ENCODE measurements at places on chromosomes 3 and 15.

DNA sequence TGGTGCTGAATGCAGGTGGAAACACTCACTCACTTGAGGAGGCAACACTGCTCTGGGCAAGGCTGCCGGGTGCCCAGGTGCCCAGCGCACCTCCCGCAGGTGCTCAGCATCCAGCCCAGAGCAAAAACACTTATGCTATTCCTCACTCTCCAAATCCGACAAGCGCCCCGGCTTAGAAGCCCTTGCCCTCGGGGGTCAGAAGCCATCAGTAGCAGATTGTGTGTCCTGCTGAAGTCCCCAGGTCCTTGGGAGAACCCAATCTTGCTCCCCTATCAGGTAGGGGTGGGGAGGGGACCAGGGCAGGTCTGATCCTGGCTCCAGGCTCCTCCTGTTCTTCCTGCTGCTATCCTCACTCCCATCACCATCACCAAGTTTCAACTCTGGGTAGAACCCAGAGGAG is 46.7 kb downstream of the TLE3 start:
- peaks cover 57% of the 10 kb centered on the region for H3K36me3 ChIP-seq
- DNase-seq: no peak
- H3K27me3 ChIP-seq: no peaks in the 10 kb centered on the region
- H3K27ac ChIP-seq: no peak overlapping the region
- H3K4me1 ChIP-seq: no peaks in the 10 kb centered on the region

GRCh38 chr15:70358011-70358819 is 260.5 kb upstream of the TLE3 start:
- no peaks in the 10 kb centered on the region for H3K36me3 ChIP-seq
- H3K27ac ChIP-seq: no peak overlapping the region
- no peaks in the 10 kb centered on the region for H3K4me1 ChIP-seq

- H3K4me1 ChIP-seq: peaks cover 5% of the 10 kb centered on the region
- no peak overlapping the region for H3K27ac ChIP-seq
- H3K4me3 ChIP-seq: no peak overlapping the region
- H3K36me3 ChIP-seq: peaks cover 3% of the 10 kb centered on the region
Measured at GRCh38 chr3:39295184-39295775, 15.4 kb upstream of the CX3CR1 start.

DNA sequence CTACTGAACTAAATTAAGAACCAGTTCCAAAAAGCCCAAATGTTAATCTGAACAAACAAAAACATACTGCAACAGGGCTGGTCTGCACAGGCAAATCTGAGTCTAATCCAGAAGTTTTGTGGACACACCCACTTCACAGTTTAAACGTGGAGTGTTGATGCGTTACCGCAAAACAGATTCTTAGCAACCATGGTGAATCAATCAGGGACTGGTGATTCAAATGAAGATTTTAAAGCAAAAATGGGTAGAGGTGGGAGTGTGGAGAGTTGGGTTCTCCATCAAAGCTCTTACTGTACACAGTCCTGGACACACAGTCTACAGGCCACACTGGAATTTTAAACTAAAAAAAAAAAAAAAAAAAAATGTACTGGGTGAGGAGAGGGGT is 5.2 kb downstream of the ANXA2 start:
- peak; percentile 47 for DNase-seq
- H3K4me3 ChIP-seq: peak overlapping the region; percentile 14
- peak overlapping the region; percentile 83 for H3K27ac ChIP-seq
- H3K4me1 ChIP-seq: peaks cover 74% of the 10 kb centered on the region
- peaks cover 12% of the 10 kb centered on the region for H3K36me3 ChIP-seq

DNA sequence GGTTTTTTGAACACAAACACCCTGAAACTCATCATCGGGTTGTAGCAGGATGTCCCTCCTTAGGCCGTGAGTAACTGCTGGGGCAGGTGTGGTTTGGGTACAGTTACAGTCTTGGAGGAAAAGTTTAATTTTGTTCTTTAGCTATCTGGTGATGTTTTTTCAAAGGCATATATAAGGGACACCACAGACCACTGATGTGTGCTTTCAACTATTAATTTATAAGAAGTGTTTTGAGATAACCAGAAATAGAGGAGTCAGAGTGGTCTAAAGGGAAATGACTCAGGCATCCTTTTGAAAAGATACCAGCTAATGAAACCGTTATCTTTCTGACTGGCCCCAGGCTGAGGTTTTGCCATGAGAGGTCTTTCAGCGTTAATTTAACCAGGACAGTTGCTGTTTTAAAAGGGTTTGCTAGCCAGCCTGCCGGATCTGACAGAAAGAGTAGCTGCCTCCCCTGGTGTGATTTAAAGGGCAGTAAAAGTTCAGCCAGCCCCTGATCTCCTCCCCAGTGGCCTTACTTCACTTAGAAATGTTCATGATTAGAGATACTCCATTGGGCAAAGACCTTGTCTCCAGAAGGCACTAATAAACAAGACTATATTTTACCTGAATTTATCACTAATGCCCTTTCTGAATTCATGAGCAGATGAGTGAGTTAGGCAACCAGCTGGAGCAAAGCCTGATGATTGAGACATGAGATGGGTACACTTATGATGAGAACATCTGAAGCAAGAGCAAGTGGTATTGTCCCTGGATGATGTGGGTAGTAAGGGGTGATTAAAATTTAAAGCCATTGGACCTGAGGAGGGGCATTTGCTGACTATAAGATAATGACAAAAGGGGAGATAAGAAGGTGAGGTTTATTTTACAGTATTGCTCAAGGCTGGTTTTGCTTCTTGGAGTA is 482.5 kb upstream of the TBL1XR1 start:
- H3K36me3 ChIP-seq: peaks cover 1% of the 10 kb centered on the region
- no peak overlapping the region for H3K4me3 ChIP-seq
- no peaks in the 10 kb centered on the region for H3K27me3 ChIP-seq

GRCh38 chr15:68734881-68735280 is 85.8 kb downstream of the ANP32A start:
- DNase-seq: no peak
- no peak overlapping the region for H3K27ac ChIP-seq
- H3K4me3 ChIP-seq: no peak overlapping the region
- H3K4me1 ChIP-seq: peaks cover 5% of the 10 kb centered on the region
- H3K27me3 ChIP-seq: peaks cover 10% of the 10 kb centered on the region

GRCh38 chr3:141686466-141687291 is 51.4 kb upstream of the RNF7 start:
- H3K27ac ChIP-seq: peak overlapping the region; percentile 77
- no peaks in the 10 kb centered on the region for H3K27me3 ChIP-seq
- DNase-seq: no peak
- no peaks in the 10 kb centered on the region for H3K36me3 ChIP-seq

DNA sequence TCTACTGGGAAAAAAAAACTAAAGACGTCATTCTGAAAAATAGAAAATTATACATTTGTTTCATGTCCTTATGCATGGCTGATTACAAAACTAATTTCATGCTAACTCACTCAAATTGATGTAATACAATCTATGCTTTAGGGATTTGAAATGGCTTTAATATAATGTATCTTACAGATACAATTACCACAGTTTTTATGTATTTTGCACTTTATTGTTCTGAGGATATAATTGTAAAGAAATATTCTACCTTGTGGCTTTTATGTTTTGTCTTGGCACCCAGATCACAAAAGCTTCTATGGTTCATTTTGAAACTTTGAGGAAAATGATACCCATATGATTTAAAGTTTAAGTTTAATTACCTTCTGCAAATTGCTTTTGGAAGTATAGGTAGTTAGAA is 122.5 kb downstream of the PLCL2 start:
- H3K4me1 ChIP-seq: peaks cover 55% of the 10 kb centered on the region
- no peak overlapping the region for H3K4me3 ChIP-seq
- no peaks in the 10 kb centered on the region for H3K27me3 ChIP-seq
- DNase-seq: no peak
- H3K27ac ChIP-seq: no peak overlapping the region
- peaks cover 22% of the 10 kb centered on the region for H3K36me3 ChIP-seq

DNA sequence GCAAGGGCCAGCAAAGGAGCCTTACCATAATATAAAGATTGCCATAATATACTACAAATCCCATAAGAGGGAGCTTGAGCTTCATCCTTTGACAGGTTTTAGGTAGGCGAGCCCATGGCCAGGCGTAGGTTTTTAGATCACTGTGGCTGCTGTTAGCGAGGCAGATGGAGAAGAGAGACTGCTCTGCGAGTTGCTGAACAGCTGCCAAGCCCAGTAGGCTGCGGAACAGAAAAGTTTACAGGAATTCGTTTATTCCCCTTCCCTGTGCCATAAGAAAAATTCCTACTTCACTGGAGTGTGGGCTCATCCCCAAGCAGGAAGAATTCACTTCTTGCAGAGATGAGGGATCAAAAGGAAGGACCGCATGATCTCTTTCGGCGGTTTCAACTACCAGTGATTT is 30.5 kb downstream of the TMED3 start:
- H3K4me1 ChIP-seq: no peaks in the 10 kb centered on the region
- H3K4me3 ChIP-seq: no peak overlapping the region
- peaks cover 2% of the 10 kb centered on the region for H3K36me3 ChIP-seq

DNA sequence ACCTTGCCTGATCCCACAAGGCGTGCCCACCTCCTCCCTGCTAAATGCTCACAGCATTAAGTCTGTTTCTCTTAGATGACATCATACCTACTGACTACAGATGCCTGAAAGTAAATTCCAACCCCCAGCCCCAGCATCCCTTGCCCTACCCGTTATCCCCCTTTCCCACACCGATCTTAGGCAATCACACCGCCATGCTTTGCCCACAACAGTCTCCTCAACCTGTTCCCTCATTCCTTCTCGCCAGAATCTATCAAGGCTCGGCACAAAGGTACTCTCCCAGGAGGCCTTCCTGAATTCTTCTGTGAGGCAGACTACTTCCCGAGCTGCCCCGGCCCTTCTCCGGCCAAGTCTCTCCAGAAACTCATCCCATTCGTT is 789 bp upstream of the SEC61A1 start:
- peaks cover 25% of the 10 kb centered on the region for H3K36me3 ChIP-seq
- peak overlapping the region; percentile 98 for H3K27ac ChIP-seq
- H3K4me1 ChIP-seq: peaks cover 43% of the 10 kb centered on the region
- H3K27me3 ChIP-seq: peaks cover 11% of the 10 kb centered on the region

GRCh38 chr3:117710501-117710900 is 1000.9 kb downstream of the TUSC7 start:
- H3K36me3 ChIP-seq: no peaks in the 10 kb centered on the region
- H3K27ac ChIP-seq: no peak overlapping the region
- no peak overlapping the region for H3K4me3 ChIP-seq
- H3K27me3 ChIP-seq: no peaks in the 10 kb centered on the region
- no peak for DNase-seq
- H3K4me1 ChIP-seq: no peaks in the 10 kb centered on the region

GRCh38 chr15:44084171-44084570 is 110.9 kb downstream of the FRMD5 start:
- no peak overlapping the region for H3K27ac ChIP-seq
- H3K4me3 ChIP-seq: no peak overlapping the region
- H3K27me3 ChIP-seq: peaks cover 36% of the 10 kb centered on the region
- H3K4me1 ChIP-seq: no peaks in the 10 kb centered on the region
- H3K36me3 ChIP-seq: no peaks in the 10 kb centered on the region
- no peak for DNase-seq

DNA sequence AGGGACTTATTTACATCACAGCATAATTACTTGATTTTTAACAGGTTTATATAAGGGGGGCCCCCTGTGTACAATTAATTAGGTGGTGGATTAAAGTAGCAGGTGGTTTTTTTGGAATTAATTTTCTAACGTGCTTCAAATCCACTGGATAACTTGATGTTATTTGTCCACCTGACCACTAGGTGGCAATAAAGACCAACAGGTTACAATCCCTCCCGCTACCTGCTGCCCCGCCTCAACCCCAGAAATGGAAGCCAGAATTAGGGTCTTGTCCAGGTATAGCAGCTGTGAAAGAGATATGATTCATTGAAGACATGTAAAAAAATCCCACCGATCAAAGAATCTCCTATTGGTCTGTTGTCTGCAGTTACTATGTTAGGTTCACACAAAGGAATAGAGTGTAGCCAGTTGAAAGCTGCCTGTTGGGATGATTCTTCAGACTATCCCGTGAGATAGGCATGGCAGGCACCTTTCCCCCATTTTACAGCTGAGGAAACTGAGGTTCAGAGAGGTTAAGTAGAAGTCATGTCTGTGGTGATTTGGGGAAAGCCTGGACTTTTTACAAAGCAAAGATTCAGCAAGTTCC is 44.0 kb downstream of the MFSD1 start:
- H3K4me3 ChIP-seq: no peak overlapping the region
- H3K27me3 ChIP-seq: no peaks in the 10 kb centered on the region
- H3K27ac ChIP-seq: no peak overlapping the region
- no peaks in the 10 kb centered on the region for H3K4me1 ChIP-seq

GRCh38 chr15:43230640-43231115 is 9.9 kb upstream of the EPB42 start:
- peaks cover 4% of the 10 kb centered on the region for H3K4me1 ChIP-seq
- H3K4me3 ChIP-seq: no peak overlapping the region
- no peaks in the 10 kb centered on the region for H3K36me3 ChIP-seq

GRCh38 chr3:181613813-181614212 is 97.9 kb upstream of the SOX2 start:
- no peaks in the 10 kb centered on the region for H3K4me1 ChIP-seq
- no peaks in the 10 kb centered on the region for H3K36me3 ChIP-seq
- no peak overlapping the region for H3K27ac ChIP-seq

DNA sequence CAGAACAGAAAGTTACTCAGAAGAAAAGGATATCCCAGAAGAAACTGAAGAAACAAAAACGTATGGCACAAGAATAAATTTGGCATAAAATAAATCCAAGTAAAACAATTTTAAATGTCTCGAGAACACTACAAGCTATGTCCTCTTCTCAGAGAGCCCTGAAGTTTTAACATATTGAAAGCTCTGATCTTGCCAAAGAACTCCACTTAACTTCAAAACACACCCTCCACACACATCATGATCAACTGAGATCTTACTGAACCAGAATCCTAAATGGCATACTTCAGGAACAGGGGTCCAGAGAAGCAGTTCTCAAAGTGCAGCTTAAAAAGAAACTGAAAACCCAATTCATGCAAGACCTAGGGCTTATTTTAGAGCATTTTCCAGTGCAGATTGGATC is 194.3 kb downstream of the MAGI1 start:
- H3K27me3 ChIP-seq: no peaks in the 10 kb centered on the region
- H3K36me3 ChIP-seq: no peaks in the 10 kb centered on the region
- H3K4me1 ChIP-seq: no peaks in the 10 kb centered on the region
